ENCODE measurements at places on chromosomes 3 and 15.

DNA sequence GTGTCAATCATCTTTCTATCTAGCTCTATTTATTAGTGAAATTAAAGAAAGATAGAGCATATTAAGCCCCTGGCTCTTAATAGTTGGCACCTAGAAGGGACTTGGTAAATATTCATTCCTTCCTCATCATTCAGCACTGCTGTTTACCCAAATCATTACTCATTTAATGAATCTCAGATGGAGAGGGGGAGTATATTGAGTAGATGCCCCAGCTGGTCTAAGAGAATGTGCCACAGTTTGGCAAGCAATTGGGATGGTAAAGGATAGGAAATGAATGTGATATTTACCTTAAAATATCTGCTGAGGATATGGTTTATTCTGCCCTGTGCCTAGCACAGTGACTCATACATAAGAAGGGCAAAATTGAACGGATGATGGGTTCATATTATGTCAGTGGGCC is 6.0 kb downstream of the IL1RAP start:
- no peak for DNase-seq

- no peak for DNase-seq
Observed at GRCh38 chr15:97993310-97993738, 32.8 kb downstream of the ARRDC4 start.

GRCh38 chr15:45921978-45922377 is 287.1 kb downstream of the SQOR start:
- DNase-seq = no peak

- no peak for DNase-seq
Observed at GRCh38 chr3:53795789-53796560, 50.2 kb downstream of the CHDH start.

DNA sequence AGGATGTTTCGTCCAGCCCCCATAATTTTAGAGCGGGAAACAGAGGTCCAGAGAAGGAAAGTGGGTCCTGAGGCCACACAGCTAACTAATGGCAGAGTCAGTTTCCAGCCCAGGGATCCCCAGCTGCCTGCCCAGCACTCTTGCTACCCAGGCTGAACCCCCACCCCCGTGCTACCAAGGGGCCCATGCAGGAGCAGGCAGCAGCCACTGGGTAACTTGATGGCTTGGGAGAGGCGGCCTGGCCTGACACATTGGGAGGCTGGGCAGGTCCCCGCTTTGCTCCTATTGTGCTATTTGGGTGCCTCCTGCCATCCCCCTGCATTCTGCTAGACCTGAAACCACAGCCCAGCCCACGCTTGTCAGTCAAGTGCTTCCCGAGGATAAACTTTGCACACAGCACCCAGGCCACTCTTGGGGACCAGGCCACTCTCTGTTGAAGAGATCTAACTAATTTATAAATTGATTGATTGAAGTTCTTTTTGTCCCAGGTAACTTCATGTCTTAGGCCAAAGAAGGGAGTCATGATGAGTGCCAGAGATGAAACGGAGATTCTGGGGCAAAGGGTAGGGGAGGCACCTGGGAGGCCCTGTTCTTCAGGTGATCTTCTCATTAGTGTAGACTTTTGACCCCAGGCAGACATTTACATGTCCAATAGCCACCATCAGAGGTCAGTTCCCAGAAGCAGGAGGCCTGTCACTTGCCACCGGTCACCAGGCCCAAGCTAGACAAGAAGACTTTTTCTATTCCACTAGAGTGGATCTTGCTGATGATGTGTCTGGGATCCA is 7.0 kb downstream of the PAK6 start:
- no peak for DNase-seq

DNA sequence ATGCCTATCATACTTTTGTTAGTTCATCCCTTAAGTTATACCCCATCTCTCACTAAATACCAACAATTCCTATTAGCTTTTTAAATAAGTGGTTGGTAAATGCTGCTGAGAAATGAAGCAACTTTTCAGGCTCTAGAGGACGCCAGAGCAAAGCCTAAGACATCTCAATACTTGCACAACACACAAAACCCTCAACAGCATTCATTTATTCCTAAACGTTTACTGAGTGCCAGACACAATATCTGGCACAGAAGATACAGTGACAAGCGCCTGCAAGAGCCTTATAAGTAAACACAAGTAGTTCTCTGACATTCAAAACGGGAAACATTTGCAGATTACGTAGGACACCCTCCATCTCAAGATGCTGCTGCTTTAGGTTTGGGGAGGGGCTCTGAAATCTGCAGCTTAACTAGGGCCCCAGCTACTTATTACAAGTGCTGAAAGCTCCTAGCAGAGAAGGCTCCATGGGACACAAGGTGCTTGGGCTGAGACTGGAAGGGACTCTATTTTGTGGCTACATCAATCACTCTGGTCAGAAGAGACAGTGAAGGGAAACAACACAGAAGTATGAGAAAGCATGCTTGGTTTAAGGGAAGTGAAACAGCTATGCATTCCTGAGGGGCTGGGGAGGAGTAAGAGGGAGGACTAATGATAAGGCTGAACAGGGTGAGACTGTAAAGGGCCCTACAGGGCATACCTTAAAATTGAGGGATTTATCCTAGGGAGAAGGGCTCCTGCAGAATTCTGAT is 311.3 kb downstream of the PLCL2 start:
- no peak for DNase-seq

GRCh38 chr15:72420576-72420975 is 22.5 kb downstream of the TMEM202 start:
- DNase-seq = no peak

DNA sequence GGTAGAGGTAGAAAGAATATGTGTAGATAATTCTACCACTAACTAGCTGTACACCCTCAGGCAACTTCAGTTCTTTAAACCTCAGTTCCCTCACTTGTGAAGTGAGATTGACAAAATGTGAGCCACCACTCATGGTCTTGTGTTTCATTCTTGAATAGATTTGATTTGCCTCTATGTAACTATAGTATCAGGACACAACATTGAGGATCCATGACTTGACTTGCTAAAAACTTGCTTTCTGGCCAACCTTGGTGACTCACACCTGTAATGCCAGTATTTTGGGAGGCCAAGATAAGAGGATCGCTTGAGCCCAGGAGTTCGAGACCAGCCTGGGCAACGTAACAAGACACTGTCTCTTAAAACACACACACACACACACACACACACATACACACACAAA is 115.8 kb upstream of the FLNB start:
- no peak for DNase-seq

DNA sequence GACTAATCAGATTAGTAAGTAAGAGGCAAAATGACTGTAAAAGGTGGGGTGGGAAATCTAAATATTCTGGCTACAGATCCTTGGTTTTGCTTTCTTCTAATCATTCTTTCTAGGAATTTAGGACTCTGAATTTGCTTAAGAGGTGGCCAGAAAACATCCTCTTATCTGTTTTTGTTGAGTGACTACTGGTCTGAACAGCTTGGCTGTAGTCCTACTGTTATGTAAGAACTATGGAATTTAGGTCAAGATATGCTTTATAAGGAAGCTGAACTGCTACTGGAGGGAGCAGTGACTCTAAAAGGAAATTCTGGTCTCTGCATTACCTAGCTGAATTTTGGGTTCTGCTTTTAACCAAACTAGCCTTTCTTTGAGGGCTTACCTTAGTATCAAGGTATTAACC is 33.5 kb upstream of the CSPG5 start:
- no peak for DNase-seq

GRCh38 chr3:165635791-165636683 is 201.2 kb downstream of the BCHE start:
- DNase-seq = no peak

DNA sequence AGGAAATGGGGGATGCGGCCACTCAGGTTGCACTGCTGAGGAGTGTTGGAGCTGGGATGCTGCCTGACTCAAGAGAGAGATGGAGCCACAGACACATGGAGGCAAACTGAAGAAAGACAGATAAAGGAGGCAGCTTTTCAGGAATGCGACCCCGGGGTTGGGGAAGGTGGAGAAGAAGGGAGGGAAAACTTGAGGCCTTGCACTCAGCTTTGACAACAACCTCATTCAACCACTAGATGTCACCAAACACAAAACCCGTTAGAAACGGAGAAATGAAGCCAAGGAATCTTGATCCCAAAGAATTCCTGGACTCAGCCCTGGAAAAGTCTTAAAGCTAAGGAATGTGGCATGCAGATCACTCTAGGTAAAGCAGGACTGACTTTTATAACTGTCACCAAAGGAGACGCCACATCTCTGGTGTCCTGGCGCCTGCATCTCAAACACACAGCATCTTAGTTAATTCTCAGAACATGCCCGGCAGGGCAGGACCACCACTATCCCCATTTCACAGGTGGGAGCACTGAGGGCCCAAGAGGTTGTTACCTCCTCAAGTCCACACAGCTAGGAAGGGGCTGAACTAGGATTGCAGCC is 59.6 kb upstream of the LMCD1 start:
- DNase-seq = no peak

DNA sequence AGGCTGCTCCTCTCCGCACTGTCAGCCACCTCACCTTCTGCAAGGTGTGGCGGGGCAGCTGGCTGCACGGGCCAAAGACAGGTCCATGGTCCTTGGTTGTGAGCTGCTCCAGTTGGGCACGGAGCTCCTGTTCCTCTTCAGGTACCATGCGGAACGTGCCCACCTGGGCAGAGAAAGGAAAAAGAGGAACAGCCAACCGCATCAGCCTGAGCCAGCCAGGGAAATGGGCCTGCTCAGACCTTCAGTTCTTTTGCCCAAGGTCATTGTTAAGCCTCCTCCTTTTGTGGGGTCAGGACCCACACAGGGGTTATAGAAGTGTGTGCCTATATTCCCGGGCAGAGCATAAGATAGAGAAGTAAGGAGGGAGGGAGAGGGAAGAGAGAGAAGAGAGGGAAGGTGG is 2.8 kb downstream of the RLBP1 start:
- DNase-seq = no peak

GRCh38 chr3:153171918-153172317 is 9.9 kb downstream of the RAP2B start:
- DNase-seq = no peak

- DNase-seq = no peak
Observed at GRCh38 chr15:22930782-22931484, 49.2 kb downstream of the CYFIP1 start.

- DNase-seq = no peak
Observed at GRCh38 chr3:124629497-124629896, 100.8 kb upstream of the UMPS start.

DNA sequence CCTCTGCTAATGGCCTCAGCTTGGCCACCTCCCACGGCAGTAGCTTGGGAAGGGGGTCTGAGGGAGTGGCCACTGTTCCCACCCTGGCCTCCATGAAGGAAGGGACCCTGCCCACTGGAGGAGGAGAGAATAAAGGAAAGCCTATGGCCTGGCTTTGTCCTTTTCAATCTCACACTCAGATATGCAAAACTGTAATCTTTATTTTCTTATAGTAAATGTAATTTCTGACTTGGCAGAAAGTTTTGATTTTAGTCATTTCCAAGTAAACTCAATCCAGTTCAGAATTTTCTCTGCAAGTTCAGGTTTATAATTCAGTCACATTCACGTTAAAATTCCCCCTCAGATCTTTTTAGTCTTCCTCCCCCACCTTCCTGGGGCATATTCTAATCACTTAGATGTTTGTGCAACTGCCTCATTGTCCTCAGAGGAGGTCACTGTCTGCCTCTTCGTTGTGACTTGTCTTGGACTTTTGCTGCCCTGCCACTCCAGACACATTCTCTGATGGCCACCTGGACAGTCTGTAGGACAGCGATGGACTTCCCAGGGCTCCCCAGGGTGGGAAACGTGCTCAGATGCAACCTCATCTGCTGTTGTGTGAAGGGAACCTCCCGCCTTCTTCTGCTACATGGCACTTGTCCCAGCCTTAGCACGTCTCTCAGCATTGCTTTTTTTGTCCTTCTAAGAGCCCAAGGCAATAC is 222.8 kb upstream of the TBL1XR1 start:
- DNase-seq = peak; percentile 17

DNA sequence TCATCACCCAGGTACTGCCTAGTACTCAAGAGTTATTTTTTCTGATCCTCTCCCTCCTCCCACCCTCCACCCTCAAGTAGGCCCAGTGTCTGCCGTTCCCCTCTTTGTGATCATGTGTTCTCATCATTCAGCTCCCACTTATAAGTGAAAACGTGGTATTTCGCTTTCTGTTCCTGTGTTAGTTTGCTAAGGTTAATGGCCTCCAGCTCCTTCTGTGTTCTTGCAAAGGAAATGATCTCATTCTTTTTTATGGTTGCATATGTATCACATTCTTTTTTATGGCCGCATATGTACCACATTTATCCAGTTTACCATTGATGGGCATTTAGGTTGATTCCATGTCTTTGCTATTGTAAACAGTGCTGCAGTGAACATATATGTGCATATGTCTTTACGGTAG is 8.2 kb upstream of the GANC start:
- no peak for DNase-seq

GRCh38 chr3:158419820-158420653 is 151.0 kb upstream of the MLF1 start:
- no peak for DNase-seq
